ENCODE measurements at places on chromosomes 13 and 19.

DNA sequence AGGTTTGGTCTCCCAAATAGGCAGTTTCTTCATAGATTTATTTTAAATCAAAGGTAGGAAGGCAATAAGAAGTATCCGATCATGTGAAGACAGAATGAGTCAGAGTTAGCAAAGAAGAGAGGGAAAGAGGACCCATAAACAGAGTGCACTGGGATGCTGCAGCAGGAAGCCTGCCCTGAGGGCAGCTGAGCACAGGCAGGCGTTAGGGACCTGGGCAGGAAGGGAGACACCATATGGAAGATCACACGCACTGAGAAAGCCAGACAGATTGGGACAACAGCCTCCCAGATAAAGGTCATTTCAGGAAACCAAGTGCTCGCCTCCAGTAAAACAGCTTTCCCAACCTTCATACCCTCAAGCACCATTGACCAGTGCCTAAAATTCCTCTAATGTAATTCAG lies 598.0 kb downstream of the EFNB2 start:
- DNase-seq, result no peak

GRCh38 chr19:4063369-4064148 lies 3.1 kb downstream of the ZBTB7A start:
- DNase-seq, result no peak

- DNase-seq, result no peak
Measured at GRCh38 chr19:47239152-47239551, 8.2 kb upstream of the BBC3 start.

- no peak for DNase-seq
Measured at GRCh38 chr19:7550987-7551761, 15.7 kb downstream of the PNPLA6 start.

GRCh38 chr13:28865149-28865744 lies 45.1 kb downstream of the MTUS2 start:
- DNase-seq, result no peak

DNA sequence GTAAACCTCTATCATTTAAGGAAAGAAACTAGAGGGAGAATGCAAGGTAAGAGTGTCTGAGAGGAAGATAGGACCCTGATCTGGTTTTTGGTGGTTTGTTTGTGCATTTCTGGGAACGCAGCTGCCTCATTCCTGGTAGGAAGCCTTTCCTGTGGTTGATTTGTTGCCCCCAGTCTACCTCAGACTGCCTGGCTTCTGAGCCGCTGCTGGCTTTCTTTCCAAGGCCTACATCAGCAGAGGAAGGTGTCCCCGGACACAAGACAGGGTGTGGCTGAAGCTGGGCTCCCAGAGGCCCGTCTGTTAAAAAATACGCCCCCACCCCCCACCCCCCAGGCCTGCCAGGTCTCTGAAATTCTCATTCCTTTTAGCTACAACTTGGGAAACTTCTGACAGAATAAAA lies 42.6 kb downstream of the C13orf42 start:
- DNase-seq, result no peak

DNA sequence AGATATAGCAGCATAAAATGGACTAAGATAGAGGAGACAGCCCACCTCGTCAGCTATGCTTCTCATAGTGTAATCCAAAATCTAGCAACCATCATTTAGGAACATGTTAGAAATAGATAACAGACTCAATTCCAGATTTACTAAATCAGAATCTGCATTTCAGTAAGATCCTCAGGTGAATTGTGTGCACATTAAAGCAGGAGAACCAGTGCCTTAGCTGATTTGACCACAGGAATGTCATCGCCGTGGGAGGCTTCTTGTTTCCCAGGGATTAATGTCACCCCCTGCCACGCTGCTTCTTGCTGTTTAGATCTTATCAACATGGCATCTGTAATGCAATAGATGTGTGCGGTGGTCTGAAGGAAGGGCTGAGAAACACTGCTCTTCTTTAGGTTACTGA lies 84.0 kb downstream of the GPC5 start:
- no peak for DNase-seq

GRCh38 chr13:92896842-92897241 lies 329.8 kb upstream of the GPC6 start:
- no peak for DNase-seq

Data from stimulated activated CD8-positive, alpha-beta memory T cell treated with anti-CD3 and anti-CD28 coated beads, Interleukin-15, amount 100 ng/mL, for 4 hours (primary cell).